MV-4-11 (cell line): ENCODE measurements at places on chromosomes 16 and 17.

GRCh38 chr17:17119106-17119505 is 76.8 kb downstream of the MPRIP start:
- DNase-seq, result no peak

GRCh38 chr17:57601143-57601735 is 143.9 kb downstream of the CCDC182 start:
- DNase-seq, result no peak

- peak; percentile 98 for DNase-seq
Observed at GRCh38 chr16:50887500-50888298, 145.8 kb downstream of the CYLD start.

GRCh38 chr17:75769536-75769935 is 4.5 kb upstream of the GALK1 start:
- DNase-seq, result no peak

DNA sequence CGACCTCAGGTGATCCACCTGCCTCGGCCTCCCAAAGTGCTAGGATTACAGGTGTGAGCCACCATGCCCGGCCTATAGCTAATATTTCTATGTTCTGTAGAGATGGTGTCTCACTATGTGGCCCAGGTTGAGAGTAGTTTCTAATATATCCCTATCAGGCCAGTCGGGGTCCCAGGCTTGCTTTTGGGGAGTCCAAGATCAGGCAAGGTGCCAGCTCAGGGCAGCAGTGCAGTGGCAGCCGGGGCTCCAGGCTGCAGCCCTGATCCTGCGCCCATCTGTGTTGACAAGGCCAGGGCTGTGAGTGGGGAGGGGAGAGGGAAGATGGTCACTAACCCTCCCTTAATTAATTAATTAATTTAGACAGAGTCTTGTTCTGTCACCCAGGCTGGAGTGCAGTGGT is 77.6 kb upstream of the CDC42EP4 start:
- DNase-seq, result no peak

DNA sequence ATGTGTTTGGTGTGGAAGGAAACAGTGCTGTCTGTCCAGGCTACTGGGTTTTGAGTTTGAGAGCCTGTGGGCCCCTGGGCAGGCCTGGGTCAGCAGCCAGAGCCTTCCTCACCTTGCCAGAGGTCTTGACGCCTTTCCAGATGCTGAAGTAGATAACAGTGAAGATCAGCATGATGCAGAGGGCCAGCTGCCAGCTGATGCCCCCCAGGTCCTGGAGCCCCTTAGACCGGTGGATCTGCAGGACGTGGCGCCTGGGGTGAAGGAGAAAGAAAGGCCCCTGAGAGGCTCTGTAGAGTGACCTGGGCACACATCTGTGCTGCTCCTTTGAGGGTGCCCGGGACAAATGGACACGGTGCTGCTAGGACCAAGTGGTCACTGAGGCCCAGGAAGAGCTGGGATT is 18.4 kb downstream of the SLC6A4 start:
- DNase-seq, result no peak

DNA sequence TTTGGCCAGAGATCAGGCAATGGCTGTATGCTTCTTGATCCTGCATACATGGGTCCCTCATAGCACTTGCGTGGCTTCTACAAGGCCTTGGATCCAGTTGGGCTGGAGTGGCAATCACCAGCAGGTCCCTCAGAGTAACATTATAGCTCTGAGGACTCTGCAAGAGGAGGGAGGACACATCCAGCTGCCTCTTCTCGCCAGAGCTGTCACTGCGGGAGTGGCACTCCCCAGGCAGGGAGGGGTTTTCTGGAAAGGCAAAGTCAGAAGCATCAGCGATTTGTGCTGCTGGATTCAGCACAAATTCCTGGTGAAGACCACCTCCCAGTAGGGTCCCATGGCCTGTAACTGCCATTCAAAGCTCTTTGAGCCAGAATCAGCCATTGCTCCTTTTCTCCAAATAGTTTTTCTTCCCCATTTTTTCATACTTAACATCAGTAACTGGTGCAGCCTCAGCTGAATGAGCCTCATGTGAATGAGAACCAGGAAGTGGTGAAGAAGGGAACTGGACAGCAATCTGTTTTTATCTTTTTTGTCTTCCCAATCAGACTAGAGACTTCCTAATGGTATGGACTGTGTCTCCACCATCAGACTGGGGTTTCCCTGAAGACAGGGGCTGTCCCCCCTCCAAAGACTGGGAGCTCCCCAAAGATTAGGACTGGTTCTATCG is 40.6 kb upstream of the HOXB13 start:
- DNase-seq, result peak; percentile 80

GRCh38 chr16:56921571-56921970 is 10.4 kb upstream of the HERPUD1 start:
- no peak for DNase-seq

GRCh38 chr16:66103211-66103610 is 263.3 kb upstream of the CDH5 start:
- DNase-seq, result no peak

- DNase-seq, result no peak
Observed at GRCh38 chr16:88784856-88785105, 239 bp downstream of the PIEZO1 start.

- no peak for DNase-seq
Observed at GRCh38 chr17:37761961-37762360, 17.1 kb upstream of the HNF1B start.

GRCh38 chr17:27485125-27485524 is 28.9 kb downstream of the KSR1 start:
- no peak for DNase-seq

DNA sequence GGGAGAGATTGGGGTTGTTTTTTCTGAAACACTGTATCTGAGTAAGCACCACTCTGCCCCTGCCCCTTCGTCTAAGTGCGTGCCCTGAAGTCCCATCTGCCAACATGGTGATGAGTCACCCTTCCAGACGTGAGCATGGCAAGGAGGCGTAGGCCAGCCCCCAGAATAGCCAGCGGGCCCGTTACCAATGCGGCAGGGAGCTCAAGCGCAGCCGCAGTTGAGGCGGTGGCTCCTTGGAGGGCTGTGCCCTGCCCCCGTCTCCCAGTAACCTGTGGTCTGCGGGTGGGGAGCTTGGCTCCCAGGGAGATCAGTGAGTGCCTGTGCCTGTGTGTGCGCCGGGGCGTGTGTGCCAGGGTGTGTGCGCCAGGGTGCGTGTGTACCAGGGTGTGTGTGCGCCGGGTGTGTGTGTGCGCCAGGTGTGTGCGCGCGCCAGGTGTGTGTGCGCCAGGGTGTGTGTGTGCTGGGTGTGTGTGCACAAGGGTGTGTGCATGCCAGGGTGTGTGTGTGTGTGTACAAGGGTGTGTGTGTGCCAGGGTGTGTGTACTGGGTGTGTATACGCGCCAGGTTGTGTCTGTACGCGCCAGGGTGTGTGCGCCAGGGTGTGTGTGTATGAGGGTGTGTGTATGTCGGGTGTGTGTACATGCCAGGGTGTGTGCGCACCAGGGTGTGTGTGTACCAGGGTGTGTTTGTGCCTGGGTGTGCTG is 98.6 kb upstream of the CHMP6 start:
- peak; percentile 81 for DNase-seq

DNA sequence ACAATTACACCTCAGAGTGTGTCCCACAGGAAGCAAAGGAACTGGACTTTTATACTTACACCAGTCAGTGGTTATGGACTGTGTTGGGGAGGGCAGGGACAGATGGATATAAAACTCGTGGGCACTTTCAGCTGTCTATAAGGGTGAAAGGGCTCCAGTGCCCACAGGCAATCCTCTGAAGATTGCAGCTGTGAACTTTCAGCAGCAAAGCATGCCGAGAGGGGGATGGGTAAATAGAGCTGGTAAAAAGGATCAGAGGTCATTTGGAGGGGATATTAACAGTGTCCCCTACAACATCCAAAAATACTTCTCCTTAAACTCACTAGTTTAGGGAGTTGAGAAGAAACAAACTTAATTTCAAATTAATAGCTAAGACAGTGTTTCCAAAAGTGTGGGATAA is 13.3 kb upstream of the RFWD3 start:
- DNase-seq, result no peak

- no peak for DNase-seq
Observed at GRCh38 chr17:72287586-72287985, 166.8 kb downstream of the SOX9 start.

DNA sequence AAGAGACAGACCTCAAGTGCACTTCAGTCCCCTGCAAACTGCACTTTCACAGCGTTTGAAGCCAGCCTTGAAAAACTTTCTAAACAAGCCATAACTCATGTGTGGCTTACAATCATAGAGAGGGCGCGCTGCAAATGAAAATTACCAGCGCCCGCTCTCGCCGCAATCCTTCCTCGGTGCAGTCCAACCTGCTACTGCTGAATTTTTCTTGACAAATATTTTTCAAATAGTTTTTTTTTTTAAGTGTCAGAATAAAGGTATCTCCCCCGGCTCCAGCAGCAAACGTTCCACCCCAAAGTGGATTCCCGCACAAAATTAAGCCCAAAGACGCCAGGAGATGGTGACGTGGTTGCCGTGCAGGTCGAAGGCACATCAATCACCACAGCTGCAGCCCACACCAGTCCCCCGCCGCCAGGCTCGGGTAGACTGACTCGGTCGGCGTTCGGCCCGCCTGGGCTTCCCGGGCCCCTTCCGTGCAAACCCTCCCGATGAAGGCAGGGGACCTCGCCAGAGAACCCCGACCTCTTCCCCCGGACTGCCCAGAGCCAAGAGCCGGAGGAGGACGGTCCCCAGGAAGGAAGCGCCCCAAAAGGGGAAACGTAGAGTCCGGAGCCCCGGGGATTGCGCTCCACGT is 630 bp downstream of the GRB2 start:
- no peak for DNase-seq

GRCh38 chr17:1177016-1177700 is 2.6 kb downstream of the ABR start:
- DNase-seq, result no peak

DNA sequence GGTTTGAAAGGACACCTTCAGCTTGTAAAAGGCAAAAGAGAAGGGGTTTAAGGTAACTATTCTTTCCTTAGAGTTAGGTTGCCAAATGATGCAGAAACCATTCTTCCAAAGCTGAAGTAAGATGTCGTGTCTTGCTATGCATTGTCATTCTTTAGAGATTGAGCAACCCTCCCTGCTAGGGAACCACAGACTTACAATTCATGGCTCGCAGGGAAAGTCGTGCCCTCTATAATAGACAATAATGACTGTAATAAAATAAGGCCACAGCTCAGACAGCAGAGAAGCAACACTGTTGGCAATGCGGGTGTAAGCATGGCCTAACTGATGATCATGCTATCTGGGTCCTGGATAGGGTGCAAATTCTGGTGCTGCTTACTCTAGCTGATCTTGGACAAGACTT is 129.6 kb upstream of the CDH13 start:
- DNase-seq, result peak; percentile 44

- DNase-seq, result no peak
Observed at GRCh38 chr17:42748202-42748907, 3.5 kb upstream of the EZH1 start.

- DNase-seq, result no peak
Observed at GRCh38 chr16:28496844-28497243, 2.4 kb downstream of the APOBR start.

- no peak for DNase-seq
Observed at GRCh38 chr16:10660950-10661635, 33.6 kb downstream of the TEKT5 start.

DNA sequence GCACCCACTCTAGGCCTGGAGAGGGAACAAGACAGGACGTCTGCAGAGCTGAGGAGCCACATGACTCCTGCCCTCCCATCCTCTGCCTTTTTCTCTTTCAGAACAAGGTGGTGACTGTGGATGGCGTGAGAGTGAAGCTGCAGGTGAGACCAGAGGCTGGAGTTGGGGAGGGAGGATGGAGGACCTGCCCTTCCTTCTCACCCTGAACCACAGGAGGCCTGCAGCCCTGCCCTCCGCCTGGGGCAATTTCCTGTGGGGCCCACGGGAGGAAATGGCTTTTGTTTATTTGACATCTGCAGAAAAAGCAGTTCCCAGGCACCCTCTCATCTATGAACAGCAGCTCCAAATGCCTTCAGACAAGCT is 5.1 kb downstream of the RAB37 start:
- DNase-seq, result peak; percentile 81

- no peak for DNase-seq
Observed at GRCh38 chr17:48681609-48682008, 40.7 kb downstream of the PRAC1 start.

- DNase-seq, result no peak
Observed at GRCh38 chr17:50346313-50347116, 589 bp downstream of the XYLT2 start.

- DNase-seq, result peak; percentile 58
Observed at GRCh38 chr17:74864866-74865395, 5.2 kb upstream of the GRIN2C start.

DNA sequence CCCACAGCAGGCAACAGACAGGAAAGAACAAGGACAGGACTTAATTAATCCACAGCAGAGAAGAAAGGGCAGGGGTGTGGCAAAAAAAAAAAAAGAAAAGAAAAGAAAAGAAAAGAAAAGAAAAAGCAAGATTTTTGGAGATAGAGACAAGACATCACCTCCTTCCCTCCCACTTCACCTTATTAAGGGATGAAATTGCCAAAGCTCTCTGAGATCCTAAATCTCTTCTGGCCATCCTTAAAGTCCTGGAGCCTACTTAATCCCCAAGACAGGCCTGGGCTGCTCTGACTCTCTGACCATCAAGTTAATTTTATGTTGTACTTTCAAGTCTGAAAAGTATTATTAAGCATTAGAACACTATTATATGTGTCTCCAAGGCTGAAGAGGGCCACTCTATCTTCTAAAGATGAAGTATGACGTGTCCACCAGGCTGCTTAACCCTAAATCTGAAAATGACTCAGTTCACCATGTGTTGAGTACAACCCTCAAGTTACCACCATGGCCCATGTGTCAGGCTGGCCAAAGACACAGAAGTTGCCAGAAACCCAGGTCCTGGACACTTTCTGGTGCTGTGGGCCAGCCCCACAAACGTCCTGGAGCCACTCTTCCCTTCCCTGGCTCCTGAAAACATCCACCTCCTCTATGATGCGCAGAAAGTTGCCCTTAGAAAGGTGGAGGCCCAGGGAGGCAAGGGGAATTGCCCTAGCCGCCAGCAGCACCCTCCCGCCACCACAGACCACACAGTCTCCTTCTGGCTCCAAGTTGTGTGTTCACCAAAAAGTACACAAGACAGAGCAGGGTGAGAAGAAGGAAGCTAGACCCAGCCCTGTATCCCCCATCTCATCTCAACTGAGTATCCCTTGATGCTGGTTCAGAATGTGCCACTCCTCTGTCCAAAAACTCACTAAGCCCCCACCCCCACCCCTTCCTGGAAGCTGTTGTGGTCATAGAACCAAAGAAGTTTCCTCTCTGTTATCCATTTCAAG is 2.7 kb downstream of the SOCS1 start:
- no peak for DNase-seq

DNA sequence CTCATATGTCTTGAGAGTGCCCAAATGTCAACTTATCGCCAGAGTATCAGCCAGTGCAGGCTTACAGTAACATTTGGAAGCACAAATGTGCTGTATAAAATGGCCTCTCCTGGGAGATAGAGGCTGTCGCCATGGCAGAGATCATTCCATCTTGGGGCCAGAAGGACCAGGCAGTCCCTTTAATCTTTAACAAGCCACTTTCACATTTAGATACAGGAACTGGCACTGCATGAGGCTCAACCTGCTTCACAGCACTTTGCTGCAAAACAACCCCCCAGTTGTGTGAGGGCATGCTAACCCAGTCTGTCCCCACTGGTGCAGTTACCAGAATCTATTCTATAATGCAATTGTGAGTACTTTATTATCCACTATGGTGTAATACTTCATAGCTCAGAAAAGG is 4.7 kb upstream of the RFFL start:
- no peak for DNase-seq
